ENCODE measurements at places on chromosomes 6 and 20.

GRCh38 chr6:137430954-137431353, 63.2 kb downstream of the OLIG3 start:
- no peak for DNase-seq

DNA sequence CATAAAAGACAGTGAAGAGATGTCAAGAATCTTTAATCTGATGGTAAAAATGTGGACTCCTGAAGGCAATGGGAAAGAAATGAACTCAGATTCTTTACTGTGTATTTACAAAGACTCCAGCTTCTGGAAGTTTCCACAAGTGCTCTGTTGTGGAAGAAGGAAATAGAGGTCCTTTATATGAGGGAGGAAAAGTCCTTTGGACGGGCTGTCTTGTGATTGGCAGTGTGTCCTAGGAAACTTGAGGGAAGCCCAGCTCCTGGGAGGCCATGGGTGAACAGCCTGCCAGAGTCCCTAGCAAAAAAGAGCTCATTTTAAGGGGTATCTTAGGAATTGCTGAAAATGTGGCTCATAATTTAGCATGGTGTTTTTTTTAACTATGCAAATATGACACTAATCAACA, 92.0 kb downstream of the RNASET2 start:
- no peak for DNase-seq

GRCh38 chr6:7762760-7763159, 36.9 kb downstream of the BMP6 start:
- no peak for DNase-seq

GRCh38 chr20:33689973-33690372, 3.8 kb upstream of the E2F1 start:
- DNase-seq: no peak

GRCh38 chr20:35878113-35878625, 76.1 kb downstream of the SCAND1 start:
- no peak for DNase-seq

GRCh38 chr20:15756754-15757115, 816.5 kb downstream of the KIF16B start:
- DNase-seq: no peak

DNA sequence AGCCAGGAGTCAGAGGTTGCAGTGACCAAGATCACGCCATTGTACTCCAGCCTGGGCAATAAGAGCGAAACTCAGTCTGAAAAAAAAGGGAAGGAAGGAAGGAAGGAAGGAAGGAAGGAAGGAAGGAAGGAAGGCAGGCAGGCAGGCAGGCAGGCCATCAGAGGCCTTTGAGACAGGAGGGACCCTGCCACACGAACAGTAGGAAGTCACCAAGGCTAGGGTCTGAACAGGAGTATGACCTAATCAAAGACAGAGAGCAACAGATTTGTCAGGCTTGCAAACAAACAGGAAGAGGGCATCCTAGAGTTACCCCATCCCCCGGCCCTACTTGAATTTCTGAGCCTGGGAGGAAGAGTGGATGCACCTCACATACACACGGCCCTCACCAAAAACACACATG, 67.1 kb downstream of the FGD2 start:
- no peak for DNase-seq

DNA sequence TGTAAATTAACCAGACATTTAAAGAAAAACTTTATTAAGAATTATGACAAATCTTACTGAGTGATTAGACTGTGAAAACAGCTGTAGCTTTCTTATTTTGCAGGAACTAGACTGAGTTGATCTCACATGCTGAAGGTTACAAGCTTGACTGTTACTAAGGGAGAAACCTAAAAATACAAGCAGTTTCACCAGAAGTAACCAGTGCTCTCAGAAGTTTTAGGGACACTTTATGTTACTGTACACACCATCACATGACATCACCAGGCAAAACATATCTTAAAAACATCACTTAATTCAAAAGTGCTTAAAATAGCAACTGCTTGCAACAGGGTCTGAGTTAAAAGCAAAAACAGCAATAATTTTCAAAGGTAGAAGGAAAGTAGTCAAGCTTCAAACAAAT, 5.4 kb downstream of the FBXO30 start:
- no peak for DNase-seq

DNA sequence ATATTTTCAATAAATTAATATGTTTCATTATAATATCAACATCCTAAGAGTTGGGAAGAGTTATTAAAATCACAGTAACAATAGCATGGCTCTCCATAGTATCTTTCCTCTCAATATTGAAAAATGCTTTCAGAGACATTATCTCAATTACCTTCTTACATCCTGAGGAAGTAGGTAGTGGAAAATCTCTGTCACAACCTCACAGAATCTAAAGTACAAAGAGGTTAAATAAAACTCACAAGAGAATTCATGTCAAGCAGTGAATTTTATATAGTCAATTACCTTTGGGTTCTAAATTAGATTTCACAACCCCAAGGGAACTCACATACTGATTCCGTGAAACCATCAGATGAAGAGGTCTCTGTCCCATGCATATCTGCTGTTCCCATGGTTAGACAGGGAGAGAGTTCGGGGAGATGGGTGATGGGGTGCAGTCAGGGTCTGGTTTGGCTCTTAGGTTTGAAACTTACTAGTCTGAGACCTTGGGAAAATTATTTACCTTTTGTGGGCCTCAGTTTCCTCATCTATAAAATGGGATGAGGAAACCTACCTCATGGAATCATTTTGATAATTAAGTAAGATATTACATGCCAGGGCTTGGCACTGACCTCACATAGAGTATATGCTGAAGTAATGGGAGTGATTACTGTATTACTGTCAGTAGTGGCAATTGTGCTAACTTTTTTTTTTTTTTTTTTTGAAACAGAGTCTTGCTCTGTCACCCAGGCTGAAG, 74.0 kb upstream of the SNX9 start:
- DNase-seq: no peak

- DNase-seq: no peak
Observed at GRCh38 chr20:10747019-10747418, 73.2 kb upstream of the JAG1 start.

DNA sequence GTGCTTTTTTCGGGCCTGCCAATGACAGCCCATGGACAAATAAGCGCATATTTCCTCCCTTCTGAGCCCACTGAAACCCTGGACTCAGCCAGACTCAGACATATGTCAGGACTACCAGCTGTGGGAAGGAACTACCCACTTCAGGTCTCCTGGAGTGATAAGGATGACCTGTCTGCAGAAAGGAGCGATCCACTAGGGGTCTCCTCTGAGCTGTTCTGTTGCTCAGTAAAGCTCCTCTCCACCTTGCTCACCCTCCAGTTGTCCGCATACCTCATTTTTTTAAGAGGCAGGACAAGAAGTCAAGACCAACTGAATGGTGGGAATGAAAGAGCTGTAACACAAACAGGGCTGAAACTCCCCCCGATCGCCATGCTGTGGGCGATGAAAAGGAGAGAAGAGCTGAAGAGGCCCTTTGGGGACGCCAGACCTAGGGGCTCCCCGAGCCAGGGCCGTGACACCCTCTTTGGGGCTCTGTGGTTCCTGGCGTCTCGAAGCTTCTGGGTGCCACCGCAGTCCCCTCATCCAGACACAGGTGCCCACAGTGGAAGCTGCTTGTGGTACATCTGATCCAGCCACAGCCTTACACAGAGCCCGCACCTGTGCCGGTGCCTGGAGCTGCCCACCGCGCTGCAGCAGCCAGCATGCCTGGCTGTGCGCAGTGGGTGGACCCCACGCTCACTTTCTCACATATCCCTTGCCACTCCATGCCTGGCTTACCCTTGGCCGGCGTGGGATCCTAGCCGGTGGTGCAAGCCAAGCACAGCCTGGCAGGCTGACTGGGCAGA, 68.8 kb downstream of the EYS start:
- no peak for DNase-seq

DNA sequence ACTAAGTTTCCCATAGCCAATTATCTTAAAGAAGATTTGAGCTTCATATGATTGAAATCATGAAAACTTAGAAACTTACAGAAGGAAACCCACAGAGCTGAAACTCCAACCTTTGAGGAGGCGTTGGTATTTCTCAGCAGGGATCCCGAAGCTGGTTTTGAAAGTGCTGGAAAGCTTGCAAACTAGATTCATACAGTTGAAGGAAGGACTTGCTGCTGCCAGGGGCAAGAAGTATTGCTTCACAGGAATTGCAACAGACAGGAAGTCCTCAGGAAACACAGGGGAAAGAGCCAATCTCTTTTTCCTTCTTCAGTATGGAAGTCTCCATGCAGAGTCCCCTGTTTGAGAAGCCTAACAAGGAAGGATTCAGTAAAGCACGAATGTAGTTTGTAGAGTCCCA, 419.7 kb downstream of the CD109 start:
- no peak for DNase-seq

DNA sequence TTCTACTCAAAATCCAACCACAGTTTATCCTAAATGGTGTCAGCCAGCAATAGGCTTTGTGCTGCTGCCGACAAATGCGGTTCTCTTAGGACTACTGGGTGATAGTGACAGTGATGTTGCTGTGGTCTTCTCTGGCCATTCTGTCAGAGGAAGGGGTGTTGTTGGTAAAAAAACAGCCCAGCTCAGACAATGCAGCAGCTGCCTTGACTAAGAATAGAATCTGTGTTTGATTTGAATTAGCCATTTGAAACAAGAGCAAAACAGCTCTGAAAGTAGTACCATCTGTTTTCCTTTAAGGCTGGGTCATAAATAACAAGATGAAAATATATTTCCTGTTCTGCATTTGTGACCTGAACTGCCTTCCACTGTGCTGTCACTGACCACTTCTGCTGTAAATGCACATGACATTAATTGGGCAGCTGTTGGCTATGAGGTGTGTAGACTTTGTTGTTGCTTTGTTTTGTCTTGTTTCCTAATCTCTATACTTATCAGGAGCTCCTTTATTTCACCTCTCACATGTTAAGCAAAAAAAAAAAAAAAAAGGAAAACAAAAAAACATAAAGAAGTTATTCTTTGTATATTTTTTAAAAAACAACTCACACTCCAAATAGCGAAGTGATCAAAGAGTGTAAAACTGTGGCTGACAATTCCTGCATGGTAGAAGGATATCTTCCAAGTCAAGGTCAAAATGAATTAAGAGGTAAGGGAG, 497.8 kb upstream of the ARID1B start:
- DNase-seq: no peak

- no peak for DNase-seq
Observed at GRCh38 chr6:166502453-166502852, 84.0 kb downstream of the RAMACL start.

DNA sequence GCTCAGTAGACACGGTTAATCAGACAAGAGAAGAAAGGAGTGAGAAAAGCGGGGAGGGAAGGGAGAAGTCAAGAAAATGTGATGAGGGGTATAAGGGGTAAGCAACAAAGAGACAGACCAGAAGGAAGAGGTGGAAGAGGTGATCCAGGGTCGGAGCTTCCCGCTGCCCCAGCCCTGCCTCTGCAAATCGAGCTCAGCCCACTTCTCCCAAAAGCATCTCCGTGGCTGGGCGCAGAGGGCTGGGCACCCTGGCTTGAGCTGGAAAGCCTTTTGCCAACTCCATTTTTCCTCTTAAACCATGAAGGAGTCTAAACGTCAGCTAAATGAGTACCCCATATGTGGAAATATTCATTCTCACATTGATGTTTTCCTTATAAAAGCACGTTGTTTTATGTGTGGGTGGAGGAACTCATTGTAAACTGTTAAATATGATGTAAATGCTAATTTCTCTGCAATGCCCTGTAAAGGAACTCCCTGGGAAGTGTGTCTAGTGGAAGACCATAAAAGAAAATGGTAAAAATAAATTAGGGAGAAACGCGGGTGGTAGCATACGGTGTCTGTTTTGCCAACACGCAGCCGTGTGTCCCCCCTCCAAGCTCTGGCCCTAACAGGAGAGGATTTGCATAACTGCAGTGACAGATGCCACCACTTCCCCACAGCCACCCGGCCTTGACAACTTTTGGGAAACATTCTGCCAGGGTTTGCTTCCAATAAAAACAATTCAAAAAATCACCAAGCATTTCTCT, 55.2 kb upstream of the MAFB start:
- no peak for DNase-seq

DNA sequence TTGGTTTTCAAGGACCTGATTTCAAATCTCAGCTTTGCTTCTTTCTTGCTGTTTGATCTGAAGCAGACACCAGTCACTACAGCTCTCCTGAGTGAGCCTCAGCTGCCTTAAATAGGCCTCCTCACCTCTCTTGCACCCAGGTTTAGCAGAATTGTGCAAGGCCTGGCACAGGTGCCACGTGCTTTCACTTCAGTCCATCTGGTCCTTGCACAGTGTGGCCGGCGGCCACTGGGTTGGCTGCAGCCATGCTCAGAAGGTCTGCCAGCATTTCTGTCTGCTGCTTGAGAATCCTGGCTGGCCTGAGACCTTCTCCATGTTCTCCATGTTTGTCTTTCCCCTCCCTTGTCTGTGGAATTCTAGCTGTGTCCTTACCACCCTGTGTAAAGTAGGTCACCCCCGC, 14.5 kb upstream of the DAAM2 start:
- no peak for DNase-seq

DNA sequence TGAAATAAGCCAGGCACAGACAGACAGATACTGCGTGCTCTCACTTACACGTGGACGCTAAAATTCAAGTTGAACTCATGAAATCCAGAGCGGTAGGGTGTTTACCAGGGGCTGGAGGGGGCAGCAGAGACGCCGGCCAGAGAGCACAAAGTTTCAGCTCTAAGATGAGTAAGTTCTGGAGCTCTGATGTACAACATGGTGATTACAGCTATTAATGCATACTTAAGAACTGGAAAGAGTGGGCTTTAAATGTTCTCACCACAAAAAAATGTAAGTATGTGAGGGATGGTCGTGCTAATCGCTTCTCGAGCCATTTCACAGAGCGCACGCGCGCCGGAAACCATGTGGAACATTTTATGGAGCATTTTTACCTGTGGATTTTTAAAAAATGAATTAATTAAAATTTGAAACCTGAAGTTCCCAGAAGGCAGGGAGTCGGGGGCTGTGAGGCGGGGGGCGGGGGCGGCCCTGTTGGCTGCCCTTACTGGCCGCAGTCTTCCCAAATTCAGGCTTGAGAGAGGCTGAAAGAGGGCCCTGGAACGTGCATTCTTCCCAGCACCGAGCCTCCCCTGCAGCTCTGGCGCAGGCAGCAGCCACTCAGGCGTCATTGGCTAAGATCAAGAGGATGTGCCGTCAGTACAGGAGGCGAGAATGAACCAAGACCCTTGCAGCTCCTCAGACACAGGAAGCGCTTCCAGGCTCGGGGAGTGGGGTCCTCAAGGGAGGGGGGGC, 8.5 kb upstream of the SLCO4A1 start:
- no peak for DNase-seq

DNA sequence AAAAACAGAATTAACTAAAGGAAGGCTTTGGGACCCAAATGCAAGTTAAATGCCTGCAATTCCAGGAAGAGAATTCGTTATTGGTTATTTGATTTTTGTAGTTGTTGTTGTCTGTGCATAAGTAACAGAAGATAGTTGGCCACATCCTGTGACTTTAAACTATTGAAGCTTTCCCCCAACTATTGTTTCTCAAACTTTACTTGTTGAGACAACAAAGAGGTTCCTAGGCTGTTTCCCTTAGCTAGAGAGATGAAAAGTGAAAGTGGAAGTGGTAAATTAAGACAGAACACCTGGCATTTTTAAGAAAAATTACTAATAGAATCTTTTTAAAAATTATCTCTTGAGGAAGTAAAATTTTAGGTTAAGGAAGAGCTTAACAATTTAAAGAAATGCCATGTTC, 525.2 kb downstream of the PKHD1 start:
- DNase-seq: no peak
